ENCODE measurements at places on chromosomes 13 and 19.

- DNase-seq = peak; percentile 79
Observed at GRCh38 chr19:49502866-49503581, 6.8 kb downstream of the RPS11 start.

DNA sequence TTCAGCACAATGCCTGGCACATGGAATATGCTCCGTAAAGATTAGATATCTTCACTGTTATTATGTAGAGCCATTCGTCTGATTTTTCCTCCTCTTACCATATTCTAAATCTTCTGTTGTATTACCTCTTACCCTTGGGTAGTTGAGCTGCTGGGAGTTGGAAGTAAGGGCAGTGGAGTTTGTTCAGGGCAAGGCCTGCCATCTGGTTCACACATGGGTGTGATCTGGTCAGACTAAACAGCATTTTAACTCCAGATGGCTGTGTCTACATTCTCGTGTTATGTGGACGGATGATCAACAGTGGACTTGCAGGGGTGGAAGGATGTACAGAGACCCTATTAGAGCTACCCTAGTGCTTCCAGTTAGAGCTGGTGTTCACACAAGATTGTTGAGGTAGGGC is 164.9 kb downstream of the ZIC5 start:
- no peak for DNase-seq

DNA sequence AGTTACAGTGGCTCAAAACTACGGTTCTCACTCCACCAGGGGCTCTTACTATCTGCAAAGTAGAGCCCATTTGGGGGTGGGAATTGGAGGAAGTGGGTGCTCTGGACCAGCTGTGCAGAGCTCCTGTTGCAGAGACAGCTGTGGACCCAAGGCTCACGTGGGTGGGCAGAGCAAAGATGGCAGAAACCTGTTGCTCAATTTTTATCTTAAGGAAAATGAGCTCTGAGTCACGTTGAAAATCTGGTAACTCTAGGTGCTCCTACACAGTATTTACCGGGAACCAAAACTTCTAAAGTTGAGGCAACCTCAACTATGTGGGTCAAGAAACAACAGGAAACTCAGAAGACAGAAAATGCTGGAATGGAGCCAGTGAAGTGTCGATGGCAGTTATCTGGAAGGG is 30.2 kb upstream of the SLC15A1 start:
- no peak for DNase-seq

- DNase-seq = peak; percentile 57
Observed at GRCh38 chr19:40578442-40578908, 1.8 kb downstream of the SHKBP1 start.

DNA sequence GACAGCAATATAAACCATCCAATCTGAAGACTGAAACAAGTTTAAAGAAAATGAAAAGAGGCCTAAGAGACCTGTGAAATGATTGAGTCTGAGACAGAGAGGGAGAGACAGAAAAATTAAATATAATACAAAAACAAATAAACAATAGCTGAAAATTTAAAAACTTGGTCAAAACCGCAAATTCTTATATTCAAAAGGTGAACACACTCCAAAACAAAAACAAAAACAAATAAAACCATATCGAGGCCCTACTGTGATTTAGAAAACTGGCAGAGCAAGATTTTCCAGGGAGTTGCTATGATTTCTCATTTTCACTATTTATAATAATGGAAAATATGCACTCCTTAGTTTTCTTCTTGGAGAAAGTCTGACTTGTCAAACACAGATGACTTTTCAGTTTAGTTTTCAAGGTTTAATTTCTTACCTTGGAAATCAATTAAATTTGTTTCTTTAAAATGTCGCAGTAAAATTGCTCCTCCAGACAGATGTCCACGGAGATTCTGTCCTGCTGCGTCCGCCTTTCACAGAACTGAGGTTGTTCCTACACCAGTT is 1420.3 kb downstream of the UQCRFS1 start:
- DNase-seq = no peak

DNA sequence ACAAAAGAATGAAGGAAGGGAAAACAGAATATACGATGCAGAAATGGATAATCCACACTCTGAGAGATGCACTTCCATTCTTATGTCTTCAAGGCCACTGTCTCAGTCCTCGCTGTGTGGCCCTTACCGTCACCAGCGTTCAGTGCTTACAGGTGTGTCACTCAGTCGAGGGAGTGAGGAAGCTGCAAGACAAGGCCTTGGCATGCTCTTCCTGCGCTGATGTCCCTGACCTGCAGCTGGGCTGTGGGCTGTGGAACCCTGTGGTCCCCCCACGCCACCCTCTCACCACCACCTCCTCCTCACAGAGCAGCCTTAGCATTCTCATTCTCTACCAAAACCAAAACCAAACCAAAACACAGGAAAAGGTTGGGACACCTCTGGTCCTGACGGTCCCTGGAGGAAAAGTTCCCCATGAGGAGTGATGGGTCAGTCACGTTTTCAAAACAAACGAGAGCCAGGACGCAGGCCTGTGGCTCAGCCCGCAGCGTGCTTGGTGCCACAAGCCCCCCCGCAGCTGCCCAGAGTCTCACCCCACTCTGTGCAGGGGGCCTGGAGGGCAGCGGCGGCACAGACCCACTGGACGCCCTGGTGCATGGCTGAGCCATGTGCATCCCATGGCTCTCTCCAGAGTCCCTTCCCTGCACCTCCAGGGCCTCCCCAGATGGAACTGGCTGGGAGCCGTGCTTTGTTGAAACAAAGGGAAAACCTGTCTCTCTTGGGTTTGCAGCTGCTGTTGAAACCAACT is 48.2 kb upstream of the GPR183 start:
- no peak for DNase-seq

DNA sequence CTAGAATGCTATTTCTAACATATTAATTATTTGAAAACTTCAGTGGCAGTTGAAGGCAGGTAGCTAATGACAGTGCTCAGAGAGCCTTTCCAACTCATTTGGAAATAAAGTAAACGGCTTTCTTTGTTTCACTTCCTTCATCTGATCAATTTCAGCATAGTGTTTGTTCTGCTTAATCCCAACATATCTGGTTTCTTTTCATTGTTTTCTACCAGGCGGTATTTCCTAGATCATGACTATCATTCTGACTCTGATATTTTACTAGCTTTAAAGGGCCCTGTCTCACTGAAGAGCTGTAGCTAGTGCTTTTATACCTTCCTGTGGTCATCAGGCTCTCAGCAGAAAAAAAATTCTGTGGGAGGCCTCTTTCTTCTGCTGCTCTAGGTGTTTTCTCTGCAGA is 178.6 kb downstream of the RBM26 start:
- no peak for DNase-seq

GRCh38 chr13:84446972-84447639 is 564.8 kb upstream of the SLITRK1 start:
- DNase-seq = no peak

DNA sequence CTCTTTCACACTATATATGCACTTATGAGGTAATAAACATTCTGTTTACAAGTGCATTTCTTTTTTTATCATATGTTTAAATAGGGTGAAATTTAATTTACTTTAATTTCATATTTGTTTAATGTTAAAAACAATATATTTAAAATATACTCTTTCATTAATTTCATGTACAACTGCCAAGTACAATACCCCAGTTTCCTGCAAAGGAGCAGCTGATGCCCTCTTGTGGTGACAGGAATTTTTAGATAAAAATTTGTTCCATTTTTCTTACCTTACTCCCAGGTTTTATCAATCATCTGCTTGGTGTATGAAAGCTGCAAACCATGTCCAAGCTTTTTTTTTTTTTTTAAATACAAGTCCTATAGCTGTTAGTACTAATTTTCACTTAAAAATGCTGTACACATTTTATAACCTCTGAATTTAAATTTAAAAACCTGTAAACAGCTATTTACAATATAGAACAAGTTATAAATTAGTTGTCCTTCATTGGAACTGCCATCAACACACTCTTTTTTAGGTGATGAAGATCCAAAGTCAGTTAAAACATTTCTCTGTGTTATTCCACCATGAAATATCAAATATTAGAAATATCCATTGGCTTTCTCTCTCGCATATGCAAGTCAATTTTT is 4.9 kb downstream of the PCDH20 start:
- peak; percentile 10 for DNase-seq

Measured in ELR (cell line).